ENCODE measurements at places on chromosomes 4 and X.

DNA sequence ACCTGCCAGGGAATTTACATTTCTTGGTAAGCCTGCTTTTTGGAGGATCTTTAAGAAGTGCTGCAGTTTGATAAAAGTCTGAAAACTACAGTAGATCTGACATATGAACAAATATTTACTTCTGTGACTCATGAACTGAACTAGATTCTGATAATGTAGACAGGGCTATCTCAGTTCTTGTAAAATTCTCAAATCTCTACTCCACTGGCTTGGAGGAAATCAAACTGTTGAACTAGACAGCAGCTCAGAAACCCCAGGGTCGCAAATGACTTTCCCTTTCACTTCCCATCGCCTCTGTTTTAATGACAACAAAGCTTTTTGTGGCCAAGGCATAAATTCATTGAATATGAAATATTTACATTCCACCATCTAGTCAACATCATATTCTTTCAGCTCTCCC, 15.4 kb upstream of the OCIAD1 start:
- DNase-seq: no peak

DNA sequence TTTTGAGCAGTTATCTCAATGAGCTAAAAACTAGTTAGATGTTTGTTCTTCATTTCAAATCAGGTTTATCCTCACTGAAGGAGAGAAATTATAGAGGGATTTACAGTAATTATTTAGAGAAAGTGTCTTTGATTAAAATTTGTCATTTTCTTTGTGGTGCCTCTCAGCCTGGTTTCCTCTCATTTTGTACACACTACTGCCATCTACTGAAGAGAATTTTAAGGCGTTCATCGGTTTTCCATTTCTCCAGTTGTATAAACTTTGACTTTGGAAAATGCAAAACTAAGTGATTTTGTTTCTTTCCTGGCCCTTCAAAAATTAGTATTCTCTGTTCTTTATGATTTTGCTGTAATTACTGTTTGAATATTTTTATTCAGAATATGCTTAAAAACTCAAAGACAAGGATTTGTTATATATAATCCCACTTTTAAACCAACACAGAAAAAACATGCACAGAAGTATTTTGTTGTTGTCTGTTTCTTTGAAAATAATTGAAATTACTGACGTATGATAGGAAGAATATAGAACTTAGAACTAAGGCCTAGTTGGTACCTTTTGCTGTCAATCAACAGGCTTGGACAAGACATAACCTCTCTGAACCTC, 34.4 kb upstream of the ANXA3 start:
- no peak for DNase-seq

DNA sequence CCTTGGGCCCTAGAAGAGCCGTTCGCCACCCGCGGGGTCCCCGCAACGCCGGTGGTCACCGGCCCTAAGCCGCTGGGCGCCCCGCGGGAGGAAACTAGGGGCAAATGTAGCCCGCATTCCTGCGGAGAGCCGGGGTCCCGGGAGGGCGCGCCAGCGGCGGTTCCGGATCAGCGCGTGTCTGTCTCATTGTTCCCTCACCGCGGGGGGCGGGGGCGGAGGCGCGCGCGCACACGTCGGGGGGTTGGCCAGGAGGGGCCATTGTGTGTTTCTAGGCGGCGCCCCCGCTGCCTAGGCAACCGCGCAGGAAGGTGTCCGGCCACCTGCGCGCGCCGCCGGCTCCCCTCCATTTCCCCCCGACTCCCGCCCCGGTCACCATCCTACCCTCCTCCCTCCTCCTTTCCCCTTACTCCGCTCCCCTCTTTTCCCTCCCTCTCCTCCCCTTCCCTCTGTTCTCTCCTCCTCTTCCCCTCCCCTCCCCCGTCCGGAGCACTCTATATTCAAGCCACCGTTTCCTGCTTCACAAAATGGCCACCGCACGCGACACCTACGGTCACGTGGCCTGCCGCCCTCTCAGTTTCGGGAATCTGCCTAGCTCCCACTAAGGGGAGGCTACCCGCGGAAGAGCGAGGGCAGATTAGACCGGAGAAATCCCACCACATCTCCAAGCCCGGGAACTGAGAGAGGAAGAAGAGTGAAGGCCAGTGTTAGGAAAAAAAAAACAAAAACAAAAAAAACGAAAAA, 789 bp upstream of the DDX3X start:
- peak; percentile 73 for DNase-seq

GRCh38 chr4:182280436-182281111, 37.4 kb downstream of the TENM3 start:
- no peak for DNase-seq

DNA sequence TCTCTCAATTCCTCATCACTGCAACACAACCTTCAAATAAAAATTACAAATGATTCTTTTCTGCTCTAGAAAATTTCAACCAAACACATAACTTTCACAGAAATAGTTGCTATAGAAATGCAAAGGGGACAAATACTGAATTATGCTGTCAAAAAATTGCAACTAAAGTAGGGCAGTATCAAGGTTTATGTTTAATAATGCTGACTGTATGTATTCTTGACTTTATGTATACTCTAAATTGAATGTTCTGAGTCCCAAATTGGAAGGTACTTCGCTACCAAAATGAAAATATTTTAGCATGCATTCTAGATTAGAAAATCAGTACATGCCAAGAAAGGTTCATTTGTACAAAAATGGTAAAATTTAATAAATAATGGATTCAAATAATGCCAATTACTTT, 237.3 kb upstream of the TET2 start:
- no peak for DNase-seq

DNA sequence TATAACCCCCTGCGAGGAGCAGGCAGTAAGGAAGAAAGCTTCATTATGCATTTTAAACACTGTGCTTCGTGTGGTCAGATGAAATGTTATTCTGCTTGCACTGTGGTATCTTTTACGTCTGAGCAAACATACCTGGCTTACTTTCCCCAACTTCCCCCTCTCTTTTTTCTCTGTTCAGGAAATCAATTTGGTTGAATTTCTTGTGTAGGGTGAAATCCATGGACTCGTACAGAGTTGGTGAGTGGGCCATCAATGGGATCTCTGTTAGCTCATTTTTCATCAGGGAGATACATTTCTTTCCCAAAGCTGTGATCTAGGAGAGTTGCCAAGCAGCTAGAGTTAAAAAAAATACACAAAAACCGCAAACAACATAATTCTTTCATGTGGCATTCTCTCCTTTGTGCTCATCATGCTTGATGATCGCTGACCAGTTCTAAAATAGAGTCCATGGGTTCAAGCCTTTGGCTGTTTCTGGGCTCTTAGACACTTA, 98.5 kb downstream of the FRAS1 start:
- no peak for DNase-seq

GRCh38 chrX:26581091-26581490, 365.1 kb downstream of the MAGEB5 start:
- DNase-seq: no peak

DNA sequence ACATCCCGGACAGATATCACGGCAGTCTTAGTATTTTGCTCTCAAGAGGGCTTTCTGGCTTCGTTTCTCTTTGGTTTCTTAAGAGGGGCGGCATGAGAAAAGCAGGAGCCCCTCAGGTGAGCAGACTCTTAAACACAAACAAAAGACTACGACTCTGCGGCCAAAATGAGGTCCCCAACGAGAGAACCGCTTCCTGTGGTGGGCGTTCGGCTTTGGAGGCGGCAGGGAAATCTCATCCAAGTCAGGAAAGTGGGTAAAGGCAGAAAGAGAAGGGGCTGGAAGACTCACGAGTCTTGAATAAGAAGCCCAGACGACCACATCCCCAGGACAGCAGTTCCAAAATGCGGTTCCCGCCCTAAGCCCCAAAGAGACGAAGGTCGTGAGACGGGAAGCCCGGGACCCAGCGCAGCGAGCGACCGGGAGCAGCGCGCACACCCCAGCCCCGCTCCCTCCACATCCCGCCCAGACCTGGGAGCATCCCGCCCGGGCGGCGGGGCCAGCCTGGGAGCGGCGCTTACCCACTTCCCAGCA, 409 bp downstream of the UGDH start:
- DNase-seq: peak; percentile 5

DNA sequence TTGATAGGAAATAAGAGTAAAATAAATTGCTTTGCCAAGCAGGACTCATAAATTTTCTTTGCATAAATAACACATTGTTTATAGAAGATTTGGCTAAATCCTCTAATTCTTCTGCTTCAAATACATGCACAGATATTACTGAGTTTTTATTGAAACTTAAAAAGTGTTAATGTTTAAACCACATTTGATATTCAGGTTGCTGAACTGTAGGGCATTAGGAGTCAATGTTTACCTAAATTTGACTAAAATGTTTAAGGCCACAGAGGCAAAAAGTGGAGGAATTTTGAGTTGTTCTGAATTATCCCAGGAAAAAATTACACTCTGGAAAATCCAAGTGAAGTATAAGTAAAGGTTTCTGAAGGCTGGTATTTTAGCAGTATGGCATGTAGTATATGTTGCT, 78.7 kb downstream of the FIP1L1 start:
- DNase-seq: no peak

DNA sequence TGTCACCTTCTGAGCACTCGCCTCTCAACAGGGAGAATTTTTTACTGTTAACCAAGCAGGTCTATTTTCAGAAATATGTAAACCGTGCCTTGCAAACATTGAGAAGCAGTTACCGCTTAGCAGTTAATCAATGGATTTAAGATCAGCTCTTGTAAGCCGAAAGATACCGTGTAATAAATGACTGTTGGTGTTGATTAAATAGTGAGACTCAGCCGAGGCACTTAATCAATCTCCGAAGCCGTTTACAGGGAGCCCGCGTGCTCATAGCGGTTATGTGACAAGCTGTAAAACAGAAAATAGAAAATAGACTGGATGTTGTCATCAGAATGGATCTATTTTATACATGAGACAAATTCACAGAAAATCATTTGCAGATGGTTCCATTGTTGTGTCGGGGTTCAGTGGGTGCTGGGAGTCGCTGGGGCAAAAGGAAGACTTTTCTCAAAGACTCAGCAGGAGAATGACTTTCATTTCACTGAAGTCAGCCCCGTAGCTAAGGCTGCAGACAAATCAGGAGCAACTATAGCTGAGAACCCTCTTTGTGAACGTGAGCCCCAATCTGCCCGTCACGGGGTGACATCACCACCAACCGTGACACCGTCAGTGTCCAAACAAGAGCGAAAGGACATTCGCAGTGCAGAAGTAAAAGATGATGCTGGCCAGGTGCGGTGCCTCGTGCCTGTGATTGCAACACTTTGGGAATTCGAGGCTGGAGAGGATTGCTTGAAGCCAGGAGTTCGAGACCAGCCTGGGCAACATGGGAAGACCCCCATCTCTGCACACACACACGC, 275.3 kb downstream of the CRLF2 start:
- no peak for DNase-seq

GRCh38 chr4:8171266-8171665, 12.7 kb upstream of the ABLIM2 start:
- DNase-seq: no peak

GRCh38 chr4:156959298-156959702, 12.3 kb downstream of the PDGFC start:
- DNase-seq: no peak

DNA sequence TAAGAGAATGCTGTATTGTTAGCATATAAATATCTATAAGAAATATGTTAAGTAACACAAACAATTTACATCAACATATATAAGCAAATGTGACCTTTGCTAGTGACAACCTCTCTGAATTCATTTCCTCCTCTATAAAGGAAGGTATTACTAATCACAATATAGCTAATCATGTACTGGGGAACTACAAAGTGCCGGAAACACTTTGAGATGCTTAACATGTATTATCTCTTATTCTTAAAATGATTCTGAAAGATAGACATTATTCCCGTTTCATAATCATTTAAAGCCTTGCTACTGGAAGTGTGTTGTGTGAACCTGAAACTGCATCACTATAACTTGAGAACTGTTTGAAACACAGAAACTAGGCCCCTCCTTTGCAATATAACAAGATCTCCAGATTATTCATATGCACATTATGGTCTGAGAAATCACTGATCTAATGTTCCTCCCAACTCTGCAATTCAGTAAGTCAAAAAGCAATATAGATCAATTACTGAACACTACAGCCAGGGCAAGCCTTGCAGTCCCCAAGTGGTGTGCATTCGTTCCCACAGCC, 54.0 kb downstream of the KLHL8 start:
- DNase-seq: no peak

- no peak for DNase-seq
These were observed 87.4 kb downstream of the PLAC1 start for GRCh38 chrX:134570899-134571298.

DNA sequence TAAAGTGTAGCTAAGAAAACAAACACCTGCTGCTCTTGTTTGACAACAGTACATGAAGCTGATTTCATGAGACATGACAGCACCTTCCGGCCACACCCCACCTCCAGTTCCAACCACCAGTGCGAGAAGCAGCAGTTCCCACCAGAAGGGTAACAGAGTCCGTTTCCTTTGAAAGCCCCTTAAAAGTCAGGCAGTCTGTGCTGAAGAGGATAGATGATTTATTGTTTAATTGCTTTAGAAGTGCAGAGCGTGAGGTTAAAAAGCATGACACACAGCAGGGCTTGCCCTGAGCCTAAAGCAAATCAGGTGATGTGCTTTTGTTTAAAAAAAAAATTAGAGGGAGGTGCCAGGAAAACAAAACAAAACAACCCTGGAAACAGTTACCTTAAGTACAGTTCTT, 82.6 kb downstream of the HADH start:
- DNase-seq: no peak

DNA sequence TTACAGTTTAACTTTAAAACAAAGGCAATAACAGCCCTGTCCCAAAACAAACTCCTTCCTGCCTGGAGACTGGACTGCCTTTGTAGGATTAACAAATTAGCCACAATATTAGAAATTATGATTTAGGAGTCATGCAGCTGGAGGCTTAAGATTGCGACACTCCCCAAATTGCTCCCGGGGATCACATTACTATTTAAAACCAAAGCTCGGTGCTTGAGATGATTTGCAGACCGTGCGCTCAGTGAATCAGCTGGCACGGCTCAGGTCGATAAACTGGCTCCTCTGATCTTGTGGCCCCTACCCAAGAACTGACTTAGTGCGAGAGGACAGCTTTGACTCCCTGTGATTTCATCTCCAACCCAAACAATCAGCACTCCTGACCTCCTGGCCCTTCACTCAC, 829.3 kb downstream of the NLGN4X start:
- no peak for DNase-seq

GRCh38 chrX:150574559-150575418, 6.4 kb downstream of the MTM1 start:
- DNase-seq: no peak

DNA sequence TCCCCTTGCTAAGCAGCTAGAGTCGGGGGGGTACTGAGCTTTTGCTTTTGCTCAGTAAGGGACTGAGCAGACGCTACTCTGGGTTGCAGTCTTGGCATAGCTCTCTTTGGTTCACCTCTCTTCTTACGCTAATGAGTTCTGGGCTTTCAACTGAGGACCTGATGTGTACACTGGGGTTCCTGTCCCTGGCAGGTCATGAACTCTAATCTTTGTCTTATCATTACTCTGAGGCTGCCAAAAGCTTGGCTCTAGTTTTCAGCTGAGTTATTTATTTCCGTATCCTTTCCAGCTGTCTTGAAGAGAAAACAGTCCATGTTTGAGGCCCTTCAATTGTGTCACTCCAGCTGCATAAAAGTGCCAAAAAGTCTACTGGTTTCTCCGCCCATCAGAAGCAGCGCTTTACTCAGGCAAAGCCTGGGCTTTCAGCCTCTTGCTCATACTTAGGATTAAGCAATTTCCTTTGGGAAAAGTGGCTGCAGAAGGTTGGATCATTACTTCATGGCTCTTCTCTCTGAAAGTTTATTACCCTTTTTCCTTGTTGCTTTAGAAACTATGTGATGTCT, 121.0 kb upstream of the STOX2 start:
- no peak for DNase-seq

Measured in iPS DF 19.7 (cell line).